ENCODE measurements at places on chromosomes 2 and 18.

- no peak for DNase-seq
These were observed 22.9 kb downstream of the EPAS1 start for GRCh38 chr2:46320141-46320567.

DNA sequence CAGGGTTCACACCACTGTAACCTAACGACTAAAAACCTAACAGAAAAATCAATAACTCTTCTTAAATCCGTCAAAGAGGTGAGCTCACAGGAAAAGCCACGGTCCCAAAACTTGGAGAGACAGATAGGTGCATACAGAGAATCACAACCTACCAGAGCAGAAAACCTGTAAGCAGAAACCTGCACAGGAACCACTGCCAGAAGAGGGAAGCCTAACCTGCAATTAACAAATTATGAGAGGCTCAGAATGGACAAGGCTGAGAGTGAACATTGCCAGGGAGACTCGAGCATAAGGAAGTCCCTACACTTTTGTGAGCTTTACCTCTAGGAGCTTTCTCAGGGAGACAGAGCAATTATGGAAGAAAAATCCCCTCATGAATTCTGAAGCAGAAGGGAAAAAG, 156.2 kb upstream of the NETO1 start:
- DNase-seq = no peak

- DNase-seq = no peak
These were observed 13.1 kb upstream of the SMAD7 start for GRCh38 chr18:48963586-48964470.

- no peak for DNase-seq
These were observed 21.1 kb downstream of the PCARE start for GRCh38 chr2:29053223-29053622.

GRCh38 chr2:16666449-16666801, 791 bp upstream of the CYRIA start:
- peak; percentile 10 for DNase-seq

DNA sequence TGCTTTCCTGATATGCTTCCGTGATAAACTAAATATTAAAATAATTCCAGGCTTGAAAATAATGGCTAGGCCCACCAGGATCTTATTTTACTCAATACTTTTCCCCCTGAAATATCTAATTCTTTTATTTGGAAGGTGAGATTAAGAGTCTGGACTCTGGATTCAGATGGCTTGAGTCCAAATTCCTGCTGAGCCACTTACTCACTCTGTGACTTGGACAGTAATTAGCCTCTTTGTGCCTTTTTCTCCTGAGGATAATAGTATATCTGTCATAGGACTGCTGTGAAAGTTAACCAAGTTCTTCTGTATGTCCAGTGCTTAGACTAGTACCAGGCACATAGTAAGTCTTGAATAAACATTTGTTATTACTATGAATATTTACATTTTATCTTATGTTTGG, 127.3 kb upstream of the ERBB4 start:
- no peak for DNase-seq

All from CD4-positive, alpha-beta T cell treated with Interleukin-17A for 4 hours (primary cell).